T-helper 1 cell (primary cell): ENCODE measurements at places on chromosomes 5 and 9.

DNA sequence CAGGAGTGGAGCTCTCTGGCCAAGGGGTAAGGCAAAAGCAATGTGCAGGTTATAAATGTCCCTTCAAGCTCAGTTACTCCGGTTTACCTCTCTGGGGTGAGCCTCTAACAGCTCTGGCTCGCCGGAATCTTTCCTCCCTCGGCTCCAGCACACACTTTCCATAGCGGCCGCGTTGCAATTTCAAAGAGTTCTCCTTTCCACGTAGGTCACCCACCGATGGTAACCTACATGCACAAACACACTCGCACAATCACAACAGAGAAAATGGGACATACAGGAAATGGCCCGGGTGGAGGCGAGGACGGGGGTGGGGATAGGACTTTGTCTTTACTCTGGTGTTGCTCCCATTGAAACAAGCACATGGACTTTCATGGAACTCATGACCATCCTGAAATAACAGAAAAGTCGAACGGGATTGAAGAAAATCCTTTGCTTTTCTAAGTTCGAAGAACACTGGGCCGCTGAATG is 1.2 kb downstream of the LHFPL2 start:
- DNase-seq, result no peak

- no peak for DNase-seq
Observed at GRCh38 chr9:74277532-74277931, 219.6 kb upstream of the RORB start.

DNA sequence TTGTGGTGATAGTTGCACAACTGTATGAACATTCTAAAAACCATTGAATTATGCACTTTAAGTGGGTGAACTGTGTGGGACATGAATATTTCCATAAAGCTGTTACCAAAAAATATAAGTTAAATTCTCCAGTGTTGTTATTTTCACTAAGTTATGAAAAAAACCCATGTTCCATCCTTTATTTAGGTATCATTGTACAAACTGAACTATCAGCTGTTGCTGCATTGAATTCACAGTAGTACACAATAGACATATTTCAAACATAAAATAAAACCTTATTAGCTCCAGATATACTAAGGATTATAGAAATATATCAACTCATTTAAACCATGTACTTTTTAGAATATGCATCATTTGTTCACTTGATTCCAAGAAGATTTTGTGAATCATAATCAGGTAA is 192.1 kb downstream of the COMMD10 start:
- DNase-seq, result no peak

GRCh38 chr5:77518304-77518703 is 26.2 kb upstream of the WDR41 start:
- no peak for DNase-seq

DNA sequence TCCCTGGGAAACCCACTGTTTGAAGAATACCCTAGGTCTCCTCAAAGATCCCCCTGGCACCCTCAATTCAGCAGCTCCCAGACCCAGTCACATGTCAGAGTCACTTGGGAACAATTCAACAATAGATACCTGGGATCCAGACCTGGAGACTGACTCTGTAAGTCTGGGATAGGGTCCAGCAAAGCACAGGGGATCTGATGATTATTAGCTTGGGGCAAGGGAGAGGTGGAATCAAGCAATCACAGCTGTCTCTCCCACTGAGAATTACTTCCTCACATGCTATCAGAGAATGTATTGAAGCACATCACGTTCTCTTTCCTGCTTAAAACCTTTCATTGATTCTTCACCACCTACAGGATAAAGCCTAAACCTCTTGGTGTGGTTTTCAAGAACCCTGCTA is 5.9 kb downstream of the FAM193B start:
- DNase-seq, result no peak

- no peak for DNase-seq
Observed at GRCh38 chr5:166772770-166773169, 1518.7 kb upstream of the WWC1 start.

DNA sequence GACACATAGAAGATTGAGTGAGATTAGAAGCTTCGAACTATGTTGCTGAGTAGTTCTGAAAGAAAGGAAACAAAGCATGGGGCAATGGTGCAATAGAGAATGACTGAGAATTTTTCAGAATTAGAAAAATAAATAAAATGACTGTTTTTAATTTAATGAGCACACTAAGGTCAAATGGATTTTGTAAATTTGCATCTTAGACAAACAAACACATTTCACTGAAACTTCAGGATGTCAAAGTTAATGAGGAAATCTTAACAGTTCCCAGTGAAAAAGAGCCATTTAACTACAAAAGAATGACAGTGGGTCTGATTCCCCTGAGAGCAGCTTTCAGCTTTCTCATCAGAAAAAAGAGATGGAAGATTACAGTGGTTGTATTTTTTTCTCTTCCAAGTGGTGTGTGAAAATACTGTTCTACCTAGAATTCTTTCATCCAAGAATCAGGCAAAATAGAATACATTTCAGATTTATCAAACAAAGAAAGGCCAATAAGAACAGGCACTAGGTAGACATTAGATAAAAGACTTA is 591.9 kb downstream of the SEMA5A start:
- no peak for DNase-seq

DNA sequence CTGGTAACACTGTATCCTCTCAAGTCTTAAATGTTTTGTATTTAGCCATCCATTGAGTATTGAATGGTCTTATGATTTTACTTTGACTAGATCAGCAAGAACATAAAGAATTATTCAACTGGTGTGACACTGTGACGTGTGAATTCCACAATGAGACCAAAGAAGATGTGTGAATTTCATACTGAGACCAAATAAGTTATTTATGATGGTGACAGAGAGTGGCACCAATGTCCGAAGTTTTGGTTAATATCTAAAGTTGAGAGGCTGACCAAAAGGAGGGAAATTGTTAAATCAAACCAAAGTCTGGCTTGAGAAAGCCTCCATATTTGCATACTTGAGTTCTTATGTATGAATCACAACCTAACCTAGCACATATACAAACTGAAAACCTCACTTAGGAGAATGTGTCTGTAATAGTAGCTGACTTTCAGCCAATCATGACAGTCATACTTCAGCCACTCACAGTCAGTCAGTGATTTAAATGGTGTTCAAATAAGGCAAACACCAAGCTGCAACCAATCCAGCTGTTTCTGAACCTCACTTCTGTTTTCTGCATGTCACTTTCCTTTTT is 31.5 kb upstream of the FAM170A start:
- no peak for DNase-seq

DNA sequence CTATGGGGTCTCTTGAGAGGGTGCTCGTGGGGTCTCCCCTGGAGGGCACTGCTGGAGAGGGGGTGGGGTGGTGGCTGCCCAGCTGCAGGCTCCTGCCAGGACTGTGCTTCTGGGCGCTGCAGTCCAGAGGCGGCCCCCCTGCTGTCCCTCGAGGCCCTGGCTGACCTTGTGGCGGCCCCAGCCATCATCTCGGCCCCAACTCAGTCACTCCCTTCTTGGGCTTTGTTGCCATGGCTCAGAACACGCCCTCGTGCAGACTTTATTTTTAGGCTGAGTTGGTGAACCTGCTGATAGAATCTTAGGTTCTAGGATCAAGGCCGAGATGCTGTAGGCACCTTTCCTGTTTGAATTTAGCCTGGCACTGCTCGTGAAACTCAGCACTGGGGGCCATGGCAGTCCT is 22.8 kb downstream of the FBXW5 start:
- no peak for DNase-seq

- no peak for DNase-seq
Observed at GRCh38 chr5:127863161-127863560, 160.0 kb downstream of the CCDC192 start.

- no peak for DNase-seq
Observed at GRCh38 chr5:133873449-133873848, 95.0 kb downstream of the C5orf15 start.

DNA sequence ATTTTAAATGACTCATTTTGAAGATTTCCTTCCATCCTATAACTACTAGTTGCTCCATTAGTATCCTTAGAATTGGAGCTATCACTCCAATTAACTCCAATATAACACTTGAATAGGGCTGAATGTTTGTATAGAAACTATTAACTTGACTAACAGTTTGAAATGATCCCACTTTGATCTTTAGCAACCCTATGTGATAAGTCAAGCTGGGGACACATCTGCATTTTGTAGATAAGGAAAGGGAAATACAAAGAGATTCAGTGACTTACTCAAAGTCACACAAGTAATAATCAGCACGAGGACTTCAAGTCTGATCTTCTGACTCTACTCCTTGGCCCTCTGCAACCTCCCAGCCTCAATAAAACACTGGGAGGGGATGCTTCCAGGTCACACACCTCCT is 101.1 kb downstream of the TMEM215 start:
- DNase-seq, result no peak

DNA sequence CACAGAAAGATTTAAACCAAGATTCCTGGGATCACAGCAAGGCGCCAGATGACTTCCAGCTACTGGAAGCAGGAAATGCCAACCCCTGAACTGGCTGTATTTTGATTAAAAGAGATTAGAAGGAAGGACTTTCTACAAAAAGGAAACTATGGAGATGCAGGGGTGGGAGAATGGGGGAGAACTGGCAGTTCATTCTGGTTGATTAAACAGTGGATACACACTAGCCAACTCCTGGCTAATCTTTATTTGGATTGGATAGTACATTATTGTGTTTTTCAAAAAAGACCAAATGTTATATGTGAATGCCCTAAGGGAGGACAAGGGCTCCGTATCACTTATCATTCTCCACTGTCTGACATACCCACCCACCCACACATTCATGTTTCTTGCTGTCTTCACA is 93.2 kb downstream of the CDO1 start:
- no peak for DNase-seq

GRCh38 chr5:107268241-107268640 is 402.5 kb downstream of the EFNA5 start:
- no peak for DNase-seq

- DNase-seq, result no peak
Observed at GRCh38 chr5:74243634-74244033, 396.9 kb downstream of the ENC1 start.

GRCh38 chr9:122125509-122126330 is 32.6 kb upstream of the TTLL11 start:
- no peak for DNase-seq
